ENCODE measurements at places on chromosomes 1 and 21. TPM values are rescaled to one million over a fixed set of nuclear protein-coding genes. Genes with fewer than 3 reads are reported as not detected.
A peak's percentile ranks its signal among the peaks of the same experiment; 100 is the strongest.

DNA sequence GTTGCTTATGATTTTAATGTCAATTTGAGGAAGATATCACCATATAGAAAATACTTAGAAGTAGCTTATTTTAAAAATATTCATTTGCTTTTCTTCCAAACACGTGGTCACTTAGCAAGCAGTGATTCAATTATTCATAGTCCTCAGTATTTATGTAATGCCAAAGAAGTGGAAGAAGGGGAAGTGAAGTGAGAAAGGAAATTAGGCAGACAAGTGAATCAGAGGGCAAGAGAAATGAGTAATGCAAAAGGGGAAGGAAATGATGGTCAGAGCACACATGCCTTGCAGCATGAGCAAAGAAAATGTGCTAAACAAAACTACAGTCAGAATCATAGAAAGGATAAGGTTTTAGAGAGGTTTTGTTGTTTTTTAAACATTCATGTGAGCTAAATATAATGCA, 31.8 kb downstream of the SDCCAG8 start:
- no peak for DNase-seq

GRCh38 chr1:10755970-10756521, 40.4 kb downstream of the CASZ1 start:
- DNase-seq = peak; percentile 67

GRCh38 chr1:21639594-21640041, 29.5 kb downstream of the RAP1GAP start:
- DNase-seq = no peak

DNA sequence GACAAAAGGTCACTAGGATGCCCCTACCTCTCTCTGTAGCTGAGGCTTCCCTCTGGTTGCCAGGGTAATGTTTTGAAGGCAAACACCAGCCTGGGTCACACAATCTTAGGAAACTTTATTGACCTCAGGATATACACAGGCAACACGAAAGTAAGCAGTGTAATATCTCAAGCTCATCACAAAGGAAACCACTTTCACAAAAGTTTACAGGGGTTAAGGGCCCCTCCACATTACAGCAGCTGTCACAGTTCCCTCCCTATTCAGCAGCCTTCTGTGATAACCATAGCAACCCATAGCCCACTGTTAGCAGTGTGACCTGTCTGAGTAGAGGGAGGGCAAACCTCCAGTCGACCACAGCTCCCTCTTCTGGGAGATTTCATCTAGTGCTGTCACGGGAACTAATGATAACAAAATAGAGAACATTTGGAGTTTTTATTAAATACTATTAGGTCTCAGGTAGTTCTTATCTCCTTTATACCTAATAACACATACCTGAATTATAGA, 149.8 kb downstream of the PTPRC start:
- DNase-seq = peak; percentile 27

- DNase-seq = no peak
These were observed 133.4 kb upstream of the FGGY start for GRCh38 chr1:59163268-59164092.

DNA sequence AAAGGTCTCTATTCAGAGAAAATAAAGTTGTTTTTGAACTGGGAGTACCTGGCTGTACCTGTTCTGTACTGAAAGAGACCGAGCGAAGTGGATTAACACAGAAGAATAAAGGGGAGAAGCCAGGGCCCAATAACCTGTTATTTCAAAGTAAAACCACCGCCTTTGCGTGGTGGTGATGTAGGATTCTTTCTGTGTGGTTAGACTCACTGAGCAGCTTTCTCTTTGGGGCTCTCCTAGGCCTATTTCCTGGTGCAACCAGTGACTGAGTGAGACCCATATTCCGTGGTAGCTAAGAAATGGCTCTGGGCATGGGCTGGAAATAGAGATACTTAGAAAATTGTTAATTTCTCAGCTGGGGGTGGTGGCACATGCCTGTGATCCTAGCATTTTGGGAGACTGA, 99.9 kb downstream of the XCL2 start:
- DNase-seq = peak; percentile 79

GRCh38 chr1:54225986-54226559, 26.1 kb downstream of the MRPL37 start:
- no peak for DNase-seq

Gene KDM1A
- 54.7 TPM for total RNA-seq

DNA sequence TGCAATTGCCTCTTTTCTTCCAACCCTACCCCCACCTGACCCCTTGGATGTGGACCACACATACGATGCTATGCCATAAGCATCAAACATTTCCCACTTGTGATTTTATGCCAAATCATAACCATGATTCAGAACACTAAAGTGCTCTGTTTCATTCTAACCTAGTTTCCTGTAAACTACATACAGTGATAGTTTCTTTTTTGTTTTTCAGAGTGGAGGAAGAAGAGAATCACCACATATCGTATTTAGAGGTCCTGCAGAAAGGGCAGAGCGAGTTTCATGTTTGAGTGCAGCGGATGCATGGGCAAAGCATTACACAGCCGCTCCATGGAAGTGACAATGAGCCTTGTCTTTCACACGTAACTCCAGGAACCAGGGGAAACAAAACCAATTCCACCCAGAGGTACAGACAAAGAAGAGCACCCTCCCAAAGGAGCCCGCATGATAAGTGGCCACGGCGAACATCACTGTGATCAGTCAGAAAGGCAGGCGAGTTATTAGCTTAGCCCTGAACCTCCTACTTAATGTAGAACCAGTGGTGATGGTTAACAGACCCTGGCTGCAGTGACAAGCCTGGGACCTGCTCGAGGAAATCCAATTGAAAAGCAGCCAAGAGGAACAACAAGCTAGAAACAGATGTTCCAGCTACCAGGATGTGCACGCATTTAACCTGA, 64.0 kb upstream of the ZNF281 start:
- no peak for DNase-seq

GRCh38 chr1:151990856-151991198, 2.8 kb downstream of the S100A10 start:
- DNase-seq = no peak

GRCh38 chr1:229124520-229125124, 146.3 kb upstream of the RAB4A start:
- DNase-seq = no peak

Gene DLGAP3
- 0.39 TPM for total RNA-seq

- no peak for DNase-seq
These were observed 28.1 kb downstream of the IL6R start for GRCh38 chr1:154433161-154433764.

Gene JAM2
- 0.05 TPM for total RNA-seq

- peak; percentile 30 for DNase-seq
These were observed 95.6 kb upstream of the KCNK1 start for GRCh38 chr1:233518344-233518743.

- DNase-seq = no peak
These were observed 28.8 kb downstream of the NTNG1 start for GRCh38 chr1:107169615-107170014.

DNA sequence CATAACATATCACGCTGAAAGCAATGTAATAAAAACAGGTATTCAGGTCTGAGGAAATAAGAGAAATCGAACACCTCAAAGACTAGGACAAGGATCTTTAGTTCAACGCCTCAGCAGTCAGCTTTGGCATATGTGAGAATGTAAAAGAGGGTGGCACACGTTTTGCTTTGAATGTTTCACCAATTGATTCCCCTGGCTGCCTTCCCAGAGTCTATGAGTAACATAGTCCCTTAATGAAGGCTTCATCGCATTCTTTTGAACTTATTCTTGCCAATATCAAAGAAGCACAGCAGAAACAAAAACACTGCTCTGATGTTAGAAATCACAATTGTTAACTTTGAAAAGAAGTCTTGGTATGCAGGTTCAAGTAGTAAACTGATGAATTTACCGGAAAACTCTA, 764.8 kb downstream of the ADGRL2 start:
- no peak for DNase-seq

DNA sequence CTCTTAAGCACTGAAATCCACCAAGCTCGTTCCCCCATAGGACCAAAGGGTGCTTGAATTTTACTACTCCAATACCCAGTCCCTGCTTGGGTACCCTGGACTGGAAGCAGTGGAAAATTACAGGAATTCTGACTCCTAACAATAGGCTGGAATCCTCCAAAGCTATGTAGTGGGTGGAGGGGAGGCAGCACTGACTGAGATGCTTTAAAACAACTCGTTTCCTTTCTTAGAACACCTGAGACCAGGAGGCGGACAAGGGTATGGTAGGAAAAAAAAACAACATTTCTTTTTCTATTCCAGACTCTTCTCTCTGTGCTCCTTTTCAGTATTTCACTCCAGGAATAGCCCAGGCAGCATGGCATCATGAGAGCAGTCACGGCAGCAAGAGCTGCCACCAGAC, 2.3 kb downstream of the PEF1 start:
- no peak for DNase-seq

DNA sequence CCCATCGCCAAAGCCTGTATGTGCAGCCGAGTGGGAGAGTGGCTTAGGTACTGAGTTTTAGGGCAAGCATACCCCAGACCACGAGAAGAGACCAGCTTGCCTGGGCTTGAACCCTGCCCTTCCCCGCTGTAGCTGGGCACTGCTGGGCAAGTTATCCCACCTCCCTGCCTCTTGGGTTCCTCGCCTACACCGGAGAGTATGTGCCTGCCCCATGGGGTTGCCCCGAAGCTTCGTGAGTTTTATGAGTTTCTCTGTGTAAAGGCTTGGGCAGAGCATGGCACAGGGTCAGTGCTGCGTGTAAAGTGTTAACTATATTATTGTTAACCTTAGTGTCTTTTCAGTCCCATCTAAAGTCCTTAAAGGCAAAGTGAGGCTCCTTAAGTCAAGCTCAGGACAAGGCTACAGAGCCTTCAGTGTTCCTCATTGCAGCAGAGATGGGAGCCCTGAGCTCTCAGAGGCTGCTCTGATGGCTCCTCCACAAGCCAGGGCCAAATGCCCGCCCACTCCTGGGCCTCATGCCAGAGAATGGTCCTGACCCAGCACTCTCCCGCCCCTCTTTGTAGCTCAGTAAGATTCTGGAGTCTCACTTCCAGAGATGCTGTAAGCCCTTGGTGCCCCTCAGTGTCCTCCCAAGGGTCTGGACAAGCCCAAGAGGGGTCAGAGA, 37.0 kb upstream of the KCNA10 start:
- no peak for DNase-seq

DNA sequence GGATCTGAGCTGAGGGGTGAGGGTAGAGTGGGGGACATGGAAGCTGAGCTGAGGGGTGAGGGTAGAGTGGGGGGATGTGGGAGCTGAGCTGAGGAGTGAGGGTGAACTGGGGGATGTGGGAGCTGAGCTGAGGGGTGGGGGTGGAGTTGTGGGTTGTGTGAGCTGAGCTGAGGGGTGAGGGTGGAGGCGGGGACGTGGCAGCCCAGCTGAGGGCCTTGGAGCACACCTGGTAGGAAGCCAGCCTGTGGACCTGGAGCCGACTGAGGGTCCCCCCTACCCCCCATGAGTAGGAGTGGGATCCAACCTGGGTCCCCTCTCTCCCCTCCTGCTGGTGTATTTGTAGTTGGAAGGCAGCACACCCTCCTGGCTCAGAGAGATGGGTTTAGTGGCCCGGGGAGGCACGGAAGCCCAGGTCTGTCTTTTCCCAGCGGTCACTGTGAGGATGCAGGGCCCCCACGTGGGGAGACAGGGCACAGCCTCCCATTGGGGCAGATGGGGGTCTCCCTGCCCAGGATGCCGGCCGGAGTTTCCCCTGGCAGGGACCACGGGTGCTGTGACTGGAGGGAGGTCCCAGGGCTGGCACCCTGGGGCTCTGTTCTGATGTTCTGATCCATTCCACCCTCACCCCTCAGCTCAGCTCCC, 13.2 kb upstream of the NPHP4 start:
- no peak for DNase-seq

DNA sequence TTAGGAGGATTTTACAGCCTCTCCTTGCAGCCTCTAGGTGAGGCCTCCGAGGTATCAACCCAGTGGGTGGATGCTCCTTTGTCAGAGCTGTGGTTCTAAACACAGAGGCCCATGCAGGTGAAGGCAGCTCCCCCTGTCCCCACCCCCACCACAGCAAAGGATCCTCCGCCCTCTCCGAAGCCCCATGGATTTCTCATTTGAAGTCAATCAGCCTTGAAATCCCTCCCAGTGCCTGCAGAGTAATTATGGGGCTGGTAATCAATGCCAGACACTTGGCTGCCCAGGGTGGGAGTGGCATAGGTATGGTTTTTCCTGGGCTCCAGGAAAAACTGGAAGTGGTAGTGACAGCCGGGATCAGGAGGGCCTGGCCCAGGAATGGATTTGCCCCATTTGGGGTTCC, 119.5 kb upstream of the CSF3R start:
- DNase-seq = no peak

Gene EXO5
- total RNA-seq = 21.0 TPM

GRCh38 chr1:82045221-82045620, 244.5 kb downstream of the ADGRL2 start:
- no peak for DNase-seq

Gene AK5
- 1.2 TPM for total RNA-seq

Gene COX20
- 33.6 TPM for total RNA-seq

GRCh38 chr21:41786509-41786987, 19.7 kb upstream of the RIPK4 start:
- DNase-seq = no peak

DNA sequence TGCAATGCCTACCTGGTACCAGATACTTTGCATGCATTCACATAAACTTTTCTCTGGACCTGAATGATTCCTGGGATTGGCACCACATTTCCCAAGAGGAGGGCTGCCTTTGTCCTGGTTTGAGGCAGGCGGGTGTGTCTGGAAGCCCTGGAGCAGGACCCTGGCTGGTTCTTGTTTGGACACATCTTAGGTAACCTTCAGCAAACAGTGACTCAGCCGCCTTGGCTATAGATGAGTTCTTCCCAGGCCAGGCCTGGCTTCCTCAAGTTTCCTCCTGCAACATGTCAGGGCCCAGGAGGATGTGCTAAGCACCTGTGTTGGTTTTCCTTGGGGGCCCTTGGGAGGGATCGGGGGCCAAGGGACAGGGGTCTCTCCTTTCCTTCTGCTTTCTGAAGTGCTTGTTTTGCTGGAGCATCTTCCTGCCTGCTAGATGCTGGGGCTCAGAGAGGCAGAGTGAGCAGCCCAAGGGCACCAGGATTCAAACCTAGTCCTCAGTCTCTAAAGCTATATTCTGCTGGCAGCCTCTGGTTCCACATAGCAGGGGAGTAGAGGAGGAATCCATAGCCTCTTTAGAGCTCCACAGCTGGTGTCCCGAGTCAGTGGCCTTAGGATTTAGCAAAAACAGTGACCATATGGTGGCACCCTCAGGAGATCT, 38.2 kb downstream of the PAX7 start:
- no peak for DNase-seq

DNA sequence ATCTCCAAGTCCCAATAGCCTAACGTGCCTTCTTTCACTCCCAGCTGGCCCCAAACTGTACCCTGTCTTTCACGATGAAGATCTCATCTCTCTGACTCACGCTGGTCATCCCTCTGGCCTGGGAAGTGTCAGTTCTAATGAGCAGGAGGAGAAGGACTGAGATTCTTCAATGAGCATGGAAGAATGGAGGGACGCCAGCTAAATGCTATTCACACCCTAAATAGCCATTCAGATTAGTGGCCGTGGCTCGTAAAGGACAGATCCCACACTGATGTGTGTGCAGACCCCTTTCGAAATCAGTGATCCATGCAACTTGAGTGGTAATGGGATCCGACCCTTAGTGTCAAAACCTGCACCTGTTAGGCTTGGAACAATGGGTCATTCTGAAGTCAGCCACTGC, 75.9 kb upstream of the SMYD2 start:
- no peak for DNase-seq

Gene UBXN10
- total RNA-seq = 0.29 TPM

- no peak for DNase-seq
These were observed 42.0 kb downstream of the RAB3B start for GRCh38 chr1:51948491-51948915.

Gene TIMM17A
- total RNA-seq = 54.0 TPM

GRCh38 chr1:164602101-164602422, 43.1 kb downstream of the PBX1 start:
- DNase-seq = no peak

Gene TBX15
- total RNA-seq = not detected

Gene G0S2
- not detected for total RNA-seq
